ENCODE measurements at places on chromosomes 11 and 22.

DNA sequence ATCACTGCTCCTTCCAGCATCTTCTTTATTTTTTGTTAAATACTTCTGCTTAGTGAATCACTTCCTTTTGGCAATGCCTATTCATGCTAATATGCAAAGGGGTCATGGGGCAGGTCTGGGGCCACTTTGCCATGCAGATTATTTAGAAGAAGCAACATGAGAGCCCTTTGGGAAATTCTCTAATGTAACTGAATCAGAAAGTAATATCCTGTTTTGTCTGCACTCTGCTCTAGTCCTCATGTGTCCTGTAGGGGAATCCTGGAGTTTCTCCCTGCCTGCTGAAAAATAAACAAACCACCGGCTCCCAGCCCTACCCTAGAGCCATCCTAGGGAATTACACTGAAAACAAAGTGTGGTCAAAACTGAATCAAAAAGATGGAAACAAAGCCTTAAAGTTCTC, 176.5 kb upstream of the POU2AF2 start:
- no peak for DNase-seq

DNA sequence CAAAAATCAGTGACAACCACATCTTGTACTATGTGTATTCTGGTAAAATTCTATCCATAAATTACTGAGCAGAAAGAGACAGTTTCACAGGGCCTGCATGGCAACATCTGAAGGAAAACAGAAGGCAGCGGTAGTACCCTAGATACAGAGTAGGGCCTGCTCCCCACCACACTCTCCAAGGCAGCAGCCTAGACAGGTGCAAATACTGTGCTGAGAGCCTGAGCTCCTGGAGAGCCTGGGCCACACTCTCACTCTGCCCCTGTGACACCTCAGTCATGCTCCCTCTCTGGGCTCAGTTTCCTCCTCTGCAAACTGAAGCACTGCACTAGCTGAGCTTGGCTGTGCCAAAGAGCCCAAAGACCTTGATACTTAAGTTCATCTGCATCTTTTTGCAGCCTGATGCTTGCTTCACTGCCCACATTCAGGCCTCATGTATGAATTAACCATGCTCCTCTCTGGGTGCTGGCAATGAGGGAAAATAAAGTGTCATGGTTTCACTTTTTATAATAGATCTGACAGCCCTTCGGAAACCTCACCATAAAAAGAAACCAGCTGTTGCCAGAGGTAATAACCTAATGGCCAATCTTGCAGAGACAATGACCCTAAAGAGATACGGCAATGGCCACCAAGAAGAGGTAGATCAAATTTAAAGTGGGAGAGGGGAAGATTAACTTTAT, 104.7 kb downstream of the PLEKHA7 start:
- DNase-seq: no peak

DNA sequence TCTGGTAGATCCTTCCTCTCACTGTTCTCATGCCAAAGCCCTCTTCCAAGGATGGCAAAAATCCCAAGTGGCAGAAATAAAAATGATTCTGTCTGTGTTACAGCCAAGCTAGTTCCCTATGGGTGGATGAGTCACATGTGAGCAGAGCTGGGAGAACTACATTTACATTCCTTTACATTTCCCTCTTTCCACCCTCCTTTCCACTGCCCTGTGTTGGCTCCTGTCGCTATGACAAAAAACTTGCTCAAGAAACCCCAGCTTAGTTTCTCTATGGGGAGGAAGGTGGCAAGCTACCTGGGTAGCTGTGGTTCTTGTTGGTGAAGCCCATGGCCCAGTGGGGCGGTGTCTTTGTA, 10.2 kb upstream of the DDB2 start:
- DNase-seq: no peak

- DNase-seq: peak; percentile 85
Observed at GRCh38 chr22:44620129-44620840, 81.7 kb upstream of the PRR5 start.
